Naive thymus-derived CD8-positive, alpha-beta T cell (primary cell): ENCODE measurements at places on chromosomes 12 and 14.
A peak's percentile ranks its signal among the peaks of the same experiment; 100 is the strongest.

- H3K27ac ChIP-seq = no peak overlapping the region
- no peaks in the 10 kb centered on the region for H3K4me1 ChIP-seq
- H3K36me3 ChIP-seq = no peaks in the 10 kb centered on the region
- no peaks in the 10 kb centered on the region for H3K27me3 ChIP-seq
- no peak overlapping the region for H3K4me3 ChIP-seq
- DNase-seq = no peak
Measured at GRCh38 chr14:32407130-32407529, 78.0 kb downstream of the AKAP6 start.

GRCh38 chr12:15165012-15165659 lies 56.1 kb downstream of the RERG start:
- H3K4me3 ChIP-seq = no peak overlapping the region
- H3K27ac ChIP-seq = no peak overlapping the region

GRCh38 chr14:35339761-35340406 lies 47.7 kb downstream of the PSMA6 start:
- H3K4me3 ChIP-seq = no peak overlapping the region
- H3K27me3 ChIP-seq = no peaks in the 10 kb centered on the region
- peaks cover 51% of the 10 kb centered on the region for H3K4me1 ChIP-seq
- DNase-seq = no peak
- H3K36me3 ChIP-seq = no peaks in the 10 kb centered on the region
- H3K27ac ChIP-seq = peak overlapping the region; percentile 70

DNA sequence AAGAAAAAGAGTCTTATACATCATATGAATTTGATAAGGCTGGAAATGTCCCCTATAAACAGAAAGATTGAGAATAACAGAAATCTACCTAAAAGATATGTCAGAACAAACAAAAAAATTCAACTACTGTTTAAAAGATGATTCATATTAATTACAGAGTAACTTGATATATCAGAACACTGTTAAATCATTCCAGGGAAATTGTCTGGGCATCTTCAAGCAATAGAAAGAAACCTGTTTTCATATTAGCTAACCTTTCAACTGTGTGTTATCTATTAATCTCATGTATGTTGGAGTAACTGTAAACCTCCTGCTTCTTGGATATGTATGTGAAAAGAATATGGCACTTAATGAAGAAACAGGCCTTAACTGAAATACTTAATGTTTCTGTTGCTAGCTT lies 96.7 kb downstream of the NUBPL start:
- H3K4me3 ChIP-seq = no peak overlapping the region
- no peak for DNase-seq
- peaks cover 67% of the 10 kb centered on the region for H3K36me3 ChIP-seq
- H3K27me3 ChIP-seq = no peaks in the 10 kb centered on the region
- H3K4me1 ChIP-seq = peaks cover 5% of the 10 kb centered on the region

DNA sequence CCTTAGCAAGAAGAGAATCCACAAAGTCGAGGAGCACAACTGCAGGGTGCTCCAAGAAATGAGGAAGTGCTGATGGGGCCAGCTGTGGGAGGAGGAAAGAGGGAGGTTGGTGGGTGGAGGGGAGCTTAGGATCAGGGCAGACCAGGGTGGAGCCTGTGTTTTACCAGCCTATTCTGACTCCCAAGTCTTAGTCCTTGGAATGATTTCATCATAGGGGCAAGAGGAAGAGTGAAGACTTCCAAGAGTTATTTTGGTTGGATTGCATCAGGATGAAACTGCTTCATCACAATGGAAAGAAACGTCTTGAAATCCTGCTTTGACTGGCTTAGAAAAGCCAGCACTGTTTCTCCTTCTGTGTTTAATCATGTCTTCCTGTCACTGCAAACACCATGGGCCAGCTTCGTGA lies 194.0 kb downstream of the DPF3 start:
- H3K27me3 ChIP-seq = no peaks in the 10 kb centered on the region
- no peak for DNase-seq
- no peak overlapping the region for H3K27ac ChIP-seq
- no peaks in the 10 kb centered on the region for H3K36me3 ChIP-seq

DNA sequence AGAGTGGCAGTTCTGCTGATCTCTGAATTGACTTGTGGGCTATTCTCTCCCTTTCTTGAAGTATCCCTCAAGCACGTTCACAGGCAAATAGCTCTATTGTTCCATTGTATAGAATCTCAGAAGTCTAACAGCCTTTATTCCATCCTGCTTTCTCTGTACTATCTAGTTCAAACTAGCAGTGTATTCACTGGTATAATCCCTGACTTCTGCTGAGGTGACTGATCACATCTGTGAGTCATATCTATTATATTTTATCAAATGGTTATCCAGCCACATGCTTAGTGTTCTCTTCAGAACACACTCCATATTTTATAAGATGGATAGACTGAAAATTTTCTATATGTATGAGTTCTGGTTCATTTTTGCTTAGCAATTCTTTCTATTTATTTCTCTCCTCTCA lies 866.1 kb downstream of the C12orf50 start:
- H3K27ac ChIP-seq = no peak overlapping the region
- no peaks in the 10 kb centered on the region for H3K36me3 ChIP-seq
- H3K27me3 ChIP-seq = no peaks in the 10 kb centered on the region
- H3K4me1 ChIP-seq = no peaks in the 10 kb centered on the region
- DNase-seq = no peak

- peaks cover 2% of the 10 kb centered on the region for H3K27me3 ChIP-seq
- DNase-seq = no peak
Measured at GRCh38 chr12:127820846-127821245, 446.1 kb upstream of the TMEM132C start.

DNA sequence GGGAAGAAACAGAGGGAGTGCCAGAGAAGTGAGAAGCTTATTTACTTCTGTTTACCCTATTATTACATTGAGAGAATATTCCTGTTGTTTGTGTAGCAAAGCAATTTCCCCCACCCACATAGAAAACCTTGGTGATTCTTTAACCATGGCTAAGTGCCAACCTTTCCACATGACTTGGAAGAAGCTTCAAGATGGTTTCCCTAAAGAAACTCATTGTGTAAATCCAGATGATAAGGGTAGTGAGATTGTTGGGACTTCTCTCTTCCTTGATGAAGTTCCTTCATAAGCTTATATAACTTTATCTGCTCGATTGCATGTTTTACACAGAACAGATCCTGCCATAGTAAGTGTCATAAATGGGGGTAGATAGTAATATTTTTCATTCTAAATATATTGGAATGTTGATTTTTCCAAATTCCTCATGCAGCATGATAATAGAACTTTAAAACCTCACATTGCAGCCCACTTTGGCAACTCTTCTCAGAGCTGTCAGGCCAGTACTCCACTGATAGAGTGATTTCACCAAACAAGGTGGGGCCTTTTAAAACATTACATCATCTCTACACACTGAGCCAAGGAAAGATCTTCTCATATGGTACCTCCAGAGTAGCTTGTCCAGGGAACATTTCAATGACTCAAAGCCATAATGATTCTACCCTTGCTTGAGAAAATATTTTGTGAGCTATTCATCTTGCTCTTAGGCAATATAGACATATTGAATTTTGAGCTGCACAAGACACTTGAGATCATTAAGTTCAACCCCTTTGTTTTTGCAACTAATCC lies 47.8 kb upstream of the KIF21A start:
- H3K27me3 ChIP-seq = no peaks in the 10 kb centered on the region
- no peak overlapping the region for H3K27ac ChIP-seq
- H3K4me3 ChIP-seq = no peak overlapping the region
- peaks cover 2% of the 10 kb centered on the region for H3K4me1 ChIP-seq

- peaks cover 32% of the 10 kb centered on the region for H3K4me1 ChIP-seq
- H3K36me3 ChIP-seq = no peaks in the 10 kb centered on the region
- peak overlapping the region; percentile 91 for H3K4me3 ChIP-seq
- H3K27me3 ChIP-seq = no peaks in the 10 kb centered on the region
- H3K27ac ChIP-seq = peak overlapping the region; percentile 99
Measured at GRCh38 chr12:31322801-31323207, 3.1 kb downstream of the SINHCAF start.

DNA sequence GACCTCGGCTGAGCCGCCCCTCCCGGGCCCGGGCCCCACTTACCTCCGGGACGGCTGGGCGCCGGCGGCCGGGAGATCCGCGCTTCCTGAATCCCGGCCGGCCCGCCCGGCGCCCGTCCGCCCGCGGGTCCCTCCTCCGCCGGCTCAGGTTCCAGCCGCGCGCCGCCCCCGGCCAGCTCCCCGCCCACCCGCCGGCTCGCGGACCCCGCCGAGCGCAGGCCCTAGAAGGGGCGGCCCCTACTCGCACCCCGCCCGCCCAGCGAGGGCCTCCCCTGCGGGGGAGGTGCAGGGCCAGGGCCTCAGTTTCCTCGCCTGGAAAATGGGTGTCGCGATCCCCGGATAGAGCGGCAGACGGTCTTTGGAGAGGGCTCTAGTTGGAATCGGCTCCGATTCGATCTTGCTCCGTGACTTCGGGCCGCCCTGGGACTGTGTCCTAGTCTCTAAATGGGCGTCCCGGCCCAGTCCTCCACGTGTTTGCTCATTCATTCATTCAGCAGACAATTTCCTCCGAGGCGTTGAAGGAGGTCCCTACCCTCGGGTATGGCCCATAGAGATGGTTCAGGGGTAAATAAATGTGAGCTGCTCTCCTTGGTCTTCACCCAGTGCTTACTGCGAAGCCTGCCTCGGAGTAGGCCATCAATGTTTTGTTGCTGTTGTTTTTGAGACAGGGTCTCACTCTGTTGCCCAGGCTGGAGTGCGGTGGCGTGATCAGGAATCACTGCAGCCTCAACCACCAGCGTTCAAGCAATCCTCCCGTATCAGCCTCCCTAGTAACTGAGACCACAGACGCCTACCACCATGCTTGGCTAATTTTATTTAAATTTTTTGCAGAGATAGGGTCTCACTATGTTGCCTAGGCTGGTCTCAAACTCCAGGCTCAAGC lies at the start of gene TRPV4:
Gene TRPV4, minus strand, starts transcription at position 92 of the 883 bp plus-strand sequence. CDS start 18,602 bp downstream, outside the sequence.
- no peaks in the 10 kb centered on the region for H3K36me3 ChIP-seq
- peaks cover 48% of the 10 kb centered on the region for H3K27me3 ChIP-seq
- peak within 1 kb of the TSS; percentile 13 for H3K27ac ChIP-seq
- peak within 1 kb of the TSS; percentile 47 for H3K4me3 ChIP-seq
- H3K4me1 ChIP-seq = peaks cover 1% of the 10 kb centered on the region

- no peak for DNase-seq
- no peak overlapping the region for H3K4me3 ChIP-seq
- no peaks in the 10 kb centered on the region for H3K36me3 ChIP-seq
- H3K27me3 ChIP-seq = peaks cover 28% of the 10 kb centered on the region
Measured at GRCh38 chr14:104908303-104908702, 16.4 kb upstream of the PLD4 start.

- H3K4me1 ChIP-seq = peaks cover 79% of the 10 kb centered on the region
- H3K4me3 ChIP-seq = no peak overlapping the region
- H3K27ac ChIP-seq = peak overlapping the region; percentile 91
- H3K27me3 ChIP-seq = no peaks in the 10 kb centered on the region
- peaks cover 32% of the 10 kb centered on the region for H3K36me3 ChIP-seq
Measured at GRCh38 chr12:64696080-64696741, 63.0 kb downstream of the GNS start.
